WTC11 (cell line): ENCODE measurements at places on chromosomes 4 and X. TPM values are rescaled to one million over a fixed set of nuclear protein-coding genes. Genes with fewer than 3 reads are reported as not detected.

CTAG1A gene
- not detected in 3 replicates for total RNA-seq

HSD17B13 gene
- total RNA-seq = 0.07 to 0.25 TPM in 2 of 3 replicates, not detected in the other

DNA sequence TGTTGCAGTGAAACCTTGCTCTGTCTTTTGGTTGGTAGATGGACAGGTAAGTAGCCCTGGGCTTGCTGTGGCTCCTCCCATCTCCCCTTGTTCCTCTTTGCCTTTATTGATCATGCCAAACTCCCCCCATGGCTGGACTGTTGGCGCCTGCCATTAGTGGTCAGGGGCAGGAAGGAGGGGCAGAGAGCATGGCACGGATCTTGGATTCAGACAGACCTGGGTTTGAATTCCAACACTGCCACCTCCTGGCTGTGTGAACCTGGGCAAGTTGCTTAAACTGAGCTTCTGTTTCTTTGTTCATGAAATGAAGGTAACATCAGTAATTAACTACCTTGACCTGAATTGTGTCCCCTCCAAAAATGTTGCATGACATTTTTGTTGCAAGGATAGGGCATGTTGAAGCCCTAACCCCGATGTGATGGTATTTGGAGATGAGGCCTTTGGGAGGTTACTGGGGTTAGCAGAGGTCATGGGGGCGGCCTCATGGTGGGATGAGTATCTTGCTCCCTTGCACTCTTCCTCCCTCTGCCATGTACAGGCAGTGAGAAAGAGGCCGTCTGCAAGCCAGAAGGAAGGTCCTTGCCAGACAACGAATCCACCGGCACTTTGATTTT lies 6.0 kb downstream of the SLC2A9 start:
- DNase-seq = peak; percentile 73
- no peak overlapping the region for H3K27ac ChIP-seq
- peaks cover 9% of the 10 kb centered on the region for H3K4me1 ChIP-seq
- H3K4me3 ChIP-seq = no peak overlapping the region
- H3K27me3 ChIP-seq = peaks cover 16% of the 10 kb centered on the region
- no peaks in the 10 kb centered on the region for H3K36me3 ChIP-seq

GRCh38 chr4:74297539-74297938 lies 10.7 kb upstream of the EPGN start:
- no peak overlapping the region for H3K4me3 ChIP-seq
- H3K4me1 ChIP-seq = no peaks in the 10 kb centered on the region
- H3K27me3 ChIP-seq = no peaks in the 10 kb centered on the region
- H3K36me3 ChIP-seq = no peaks in the 10 kb centered on the region

DNA sequence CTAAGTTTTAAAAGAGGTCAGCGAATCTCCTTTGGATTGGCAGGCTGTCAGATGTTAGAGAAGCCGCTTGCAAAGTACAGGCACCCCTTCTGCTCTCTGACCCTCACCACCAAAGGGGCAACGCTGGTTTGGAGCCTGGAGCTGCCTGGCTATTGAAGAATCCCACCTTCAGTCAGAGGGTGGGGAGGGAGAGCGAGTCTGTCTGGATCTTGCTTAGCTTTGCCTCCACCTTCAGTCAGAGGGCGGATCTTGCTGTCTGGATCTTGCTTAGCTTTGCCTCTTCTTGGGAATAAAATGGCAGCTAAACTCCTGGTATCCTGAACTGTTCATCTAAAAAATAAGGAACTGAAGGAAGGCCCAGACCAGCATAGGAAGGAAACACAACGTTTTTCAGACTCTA lies 7.3 kb downstream of the CCDC110 start:
- no peaks in the 10 kb centered on the region for H3K36me3 ChIP-seq
- H3K27ac ChIP-seq = no peak overlapping the region
- H3K4me1 ChIP-seq = peaks cover 22% of the 10 kb centered on the region
- H3K4me3 ChIP-seq = no peak overlapping the region
